Thyroid gland (tissue), 4 donors: ENCODE measurements at places on chromosomes 3 and 15. TPM values are rescaled to one million over a fixed set of nuclear protein-coding genes. Genes with fewer than 3 reads are reported as not detected.
A peak's percentile ranks its signal among the peaks of the same experiment; 100 is the strongest.

DNA sequence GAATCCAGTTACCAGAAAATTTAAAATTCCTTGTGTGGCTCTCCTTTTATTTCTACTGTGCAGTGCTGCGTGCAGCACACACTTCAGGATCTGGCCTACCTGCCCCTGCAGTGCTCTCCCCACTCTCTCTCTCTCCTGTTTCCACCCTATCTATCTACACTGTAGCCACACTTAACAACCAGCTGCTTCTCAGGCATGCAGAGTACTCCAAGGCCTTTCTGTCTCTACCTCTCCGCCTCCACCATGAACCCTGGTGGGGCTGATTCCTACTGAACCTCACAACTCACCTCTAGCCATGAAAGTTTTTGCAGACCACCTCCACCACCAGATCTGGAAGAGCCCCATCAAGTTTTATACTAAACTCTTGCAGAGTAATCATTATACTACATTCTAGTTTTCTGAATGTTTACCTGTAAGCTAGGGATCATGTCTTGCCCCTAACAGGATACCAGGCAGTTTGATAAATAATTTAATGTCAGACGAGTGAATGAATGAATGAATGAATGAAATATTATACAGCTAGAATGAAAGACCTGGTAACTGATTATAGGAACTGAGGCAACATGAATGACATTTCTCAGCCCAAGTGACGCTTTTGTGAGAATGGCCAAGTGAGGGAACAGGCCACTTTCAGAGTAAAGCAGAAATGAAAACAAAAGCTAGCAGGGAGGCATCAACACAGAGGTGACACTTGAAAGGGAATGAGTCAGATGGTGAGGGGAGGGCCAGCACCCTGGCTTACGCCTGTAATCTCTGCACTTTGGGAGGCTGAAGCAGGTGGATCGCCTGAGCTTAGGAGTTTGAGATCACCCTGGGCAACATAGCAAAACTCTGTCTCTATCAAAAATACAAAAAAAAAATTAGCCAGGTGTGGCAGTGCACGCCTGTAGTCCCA is 363.5 kb downstream of the FOXP1 start:
- H3K27me3 ChIP-seq, result no peaks in the 10 kb centered on the region
- H3K27ac ChIP-seq, result peak overlapping the region; percentile 39
- H3K36me3 ChIP-seq, result no peaks in the 10 kb centered on the region

GRCh38 chr3:138389841-138390581 is 41.6 kb downstream of the MRAS start:
- no peaks in the 10 kb centered on the region for H3K36me3 ChIP-seq
- no peaks in the 10 kb centered on the region for H3K27me3 ChIP-seq
- DNase-seq, result peak; percentile 36
- H3K4me3 ChIP-seq, result no peak overlapping the region
- H3K27ac ChIP-seq, result peak overlapping the region; percentile 32
- H3K4me1 ChIP-seq, result peaks cover 28% of the 10 kb centered on the region

DNA sequence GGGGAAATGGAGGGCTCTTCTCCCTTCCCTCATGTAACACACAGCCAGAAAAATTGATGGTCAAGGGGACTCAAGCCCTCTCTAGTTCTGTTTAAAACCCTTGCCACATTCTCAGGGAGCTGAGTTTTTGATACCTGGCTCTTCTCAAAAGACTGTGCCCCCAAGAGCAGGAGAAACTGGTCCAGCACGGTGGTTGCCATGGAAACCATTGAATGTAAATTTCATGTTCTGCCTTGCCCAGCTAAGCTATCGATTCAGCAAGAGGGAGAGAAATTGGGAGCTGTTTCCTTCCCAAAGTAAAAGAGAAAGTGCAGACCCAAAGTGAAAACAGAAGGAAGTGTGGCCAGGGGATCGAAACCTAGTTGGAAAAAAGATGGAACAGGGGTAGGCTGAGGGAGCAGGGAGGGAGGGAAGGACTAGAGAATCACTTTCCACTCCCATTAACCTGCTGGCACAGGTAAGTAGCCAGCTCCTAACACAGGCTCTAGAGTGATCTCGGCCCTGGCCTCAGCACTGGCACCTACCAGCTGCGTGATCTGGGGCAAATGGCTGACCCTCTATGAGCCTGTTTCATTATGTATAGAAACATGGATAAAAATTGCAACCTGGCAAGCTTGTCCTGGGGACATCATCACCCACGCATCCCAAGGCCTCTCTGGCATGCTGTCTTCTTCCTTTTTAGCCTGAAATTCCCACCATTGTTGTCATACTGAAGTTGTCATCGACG is 140.9 kb downstream of the TPRA1 start:
- no peak overlapping the region for H3K27ac ChIP-seq
- no peak for DNase-seq
- no peaks in the 10 kb centered on the region for H3K4me1 ChIP-seq

DNA sequence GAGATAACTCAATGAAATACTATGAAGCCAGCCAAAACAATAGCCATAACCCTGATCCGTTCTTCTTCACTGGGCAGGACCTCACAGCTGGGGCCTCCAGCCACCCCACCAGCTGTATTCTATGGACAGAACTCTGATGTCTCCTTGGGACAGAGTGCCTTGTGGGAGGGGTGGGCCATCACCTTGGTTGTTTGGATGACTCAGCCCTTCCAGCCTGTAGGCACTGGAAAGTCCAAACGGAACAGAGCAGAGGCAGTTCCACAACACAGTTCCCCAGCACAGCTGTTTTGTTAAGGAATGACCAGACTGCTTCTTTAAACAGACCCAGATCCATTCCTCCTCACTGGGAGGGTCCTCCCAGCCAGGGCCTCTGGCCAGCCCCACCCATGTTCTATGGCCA is 31.9 kb upstream of the ZBED2 start:
- no peak overlapping the region for H3K4me3 ChIP-seq
- no peak overlapping the region for H3K27ac ChIP-seq
- no peaks in the 10 kb centered on the region for H3K36me3 ChIP-seq
- no peaks in the 10 kb centered on the region for H3K4me1 ChIP-seq
- H3K27me3 ChIP-seq, result no peaks in the 10 kb centered on the region

GRCh38 chr3:133884054-133884886 is 11.4 kb downstream of the RAB6B start:
- no peaks in the 10 kb centered on the region for H3K4me1 ChIP-seq
- DNase-seq, result no peak
- H3K27ac ChIP-seq, result no peak overlapping the region
- H3K4me3 ChIP-seq, result no peak overlapping the region
- H3K36me3 ChIP-seq, result no peaks in the 10 kb centered on the region
- no peaks in the 10 kb centered on the region for H3K27me3 ChIP-seq

The UCN2 gene
- total RNA-seq, result not detected

The CTDSPL gene
- total RNA-seq, result 37.9 TPM

The UBE2E1 gene
- 86.8 TPM for total RNA-seq

The GOLGA6L10 gene
- 2.0 TPM for total RNA-seq
